ENCODE measurements at places on chromosomes 6 and 20.

GRCh38 chr20:50844430-50845100 lies 49.7 kb downstream of the BCAS4 start:
- DNase-seq, result no peak

DNA sequence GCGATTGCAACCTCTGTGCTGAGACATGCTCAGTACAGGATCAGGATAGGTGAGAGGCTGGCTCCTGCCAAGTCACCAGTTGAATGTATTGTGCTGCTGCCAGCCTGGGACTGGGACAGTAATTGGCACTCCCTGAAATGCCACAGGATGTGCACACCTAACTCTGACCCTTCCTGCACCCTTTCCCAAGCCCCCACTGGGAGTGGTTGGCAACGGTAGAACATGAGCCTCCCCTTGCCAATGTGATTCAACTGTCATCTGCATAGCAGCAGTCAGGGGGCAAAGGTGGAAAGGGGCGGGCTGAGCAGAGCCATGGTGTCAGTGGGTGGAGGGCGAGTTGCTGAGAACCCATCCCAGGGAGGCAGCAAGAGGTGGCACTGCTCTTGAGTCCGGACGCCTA lies 15.4 kb downstream of the SPINT3 start:
- no peak for DNase-seq

DNA sequence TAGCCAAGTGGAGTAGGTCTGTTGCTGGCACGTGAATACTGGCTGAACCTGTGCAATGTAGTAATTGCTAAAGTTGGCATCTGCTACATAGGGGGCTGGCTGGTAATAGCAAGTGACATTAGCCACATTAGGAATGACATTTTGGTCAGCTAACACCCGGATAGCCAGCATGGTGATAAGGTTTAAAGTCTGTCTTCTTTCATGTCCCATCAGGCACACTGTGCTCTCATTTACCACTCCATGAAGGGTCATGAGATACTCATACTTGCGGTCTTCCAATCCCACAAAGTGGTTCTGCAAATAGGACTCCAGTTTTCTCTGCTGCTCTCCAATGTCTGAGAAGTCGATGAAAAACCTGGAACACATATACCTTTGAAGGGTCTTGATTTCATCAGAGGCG lies 2.8 kb downstream of the TENT5A start:
- DNase-seq, result no peak

GRCh38 chr6:14459315-14459714 lies 341.7 kb downstream of the CD83 start:
- no peak for DNase-seq

DNA sequence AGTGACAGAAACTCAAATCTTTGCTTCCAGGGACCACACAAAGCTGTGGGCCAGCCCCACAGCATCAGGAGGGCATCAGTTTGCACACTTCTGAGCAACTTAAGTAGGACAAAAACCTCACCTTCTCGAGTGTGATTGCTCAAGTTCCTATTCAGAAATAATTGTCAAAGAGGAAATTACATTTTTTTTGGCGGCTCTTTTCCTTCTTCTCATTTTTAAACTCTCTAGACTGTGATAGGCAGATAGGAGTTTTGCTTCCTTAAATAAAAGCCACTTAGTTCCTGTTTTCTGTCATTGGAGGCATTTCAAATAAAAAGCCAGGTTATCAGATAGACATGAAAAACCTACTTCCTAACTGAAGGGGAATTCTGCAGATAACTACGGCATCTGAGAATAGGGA lies 11.2 kb upstream of the TAGAP start:
- DNase-seq, result no peak

GRCh38 chr6:118565311-118565960 lies 17.3 kb downstream of the PLN start:
- no peak for DNase-seq

GRCh38 chr20:58106143-58106750 lies 122.2 kb downstream of the ANKRD60 start:
- DNase-seq, result no peak

- DNase-seq, result no peak
These were observed 41.7 kb upstream of the PRELID3B start for GRCh38 chr20:59084041-59084850.

- no peak for DNase-seq
These were observed 516 bp upstream of the IRF4 start for GRCh38 chr6:390914-391558.

DNA sequence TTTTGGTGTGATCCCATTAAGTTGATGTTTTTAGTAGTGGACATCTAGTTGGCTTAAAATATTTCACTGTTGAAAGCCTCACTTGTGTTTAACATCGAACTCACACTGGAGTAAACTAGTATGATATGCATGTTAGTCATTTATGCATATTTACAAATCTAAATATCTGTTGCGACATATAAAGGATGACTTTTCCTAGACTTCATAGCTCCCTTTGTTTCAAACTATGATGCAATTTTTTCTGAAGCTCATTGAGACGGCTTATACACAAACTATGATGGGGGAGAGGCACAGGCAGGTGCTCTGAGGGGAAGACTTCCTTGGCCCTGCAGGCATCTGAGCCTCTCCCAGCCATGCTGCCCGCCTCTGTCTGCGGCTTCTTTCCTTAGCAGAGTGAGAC lies 11.8 kb upstream of the FOXC1 start:
- no peak for DNase-seq

GRCh38 chr6:36618366-36619355 lies 24.5 kb downstream of the SRSF3 start:
- no peak for DNase-seq
